Naive thymus-derived CD8-positive, alpha-beta T cell (primary cell): ENCODE measurements at places on chromosomes 6 and 20.

DNA sequence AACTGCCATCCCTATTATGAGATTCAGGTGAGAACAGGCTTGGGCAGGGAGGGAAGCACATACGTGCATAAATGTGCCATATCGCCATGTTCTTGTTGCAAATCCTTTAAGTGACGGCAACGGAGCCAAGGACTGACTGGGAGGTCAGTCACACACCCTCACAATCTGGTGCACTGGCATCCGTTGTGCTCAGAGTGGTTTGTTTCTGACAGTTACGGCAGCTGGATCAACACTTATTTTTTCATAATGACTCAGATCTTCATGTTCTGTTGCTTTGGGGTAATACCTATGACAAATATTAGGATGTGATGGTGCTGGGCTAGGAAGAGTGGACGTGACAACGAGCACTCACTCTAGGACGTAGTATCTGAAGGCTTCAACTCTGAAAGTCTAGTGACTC is 56.2 kb upstream of the PREP start:
- DNase-seq, result no peak

DNA sequence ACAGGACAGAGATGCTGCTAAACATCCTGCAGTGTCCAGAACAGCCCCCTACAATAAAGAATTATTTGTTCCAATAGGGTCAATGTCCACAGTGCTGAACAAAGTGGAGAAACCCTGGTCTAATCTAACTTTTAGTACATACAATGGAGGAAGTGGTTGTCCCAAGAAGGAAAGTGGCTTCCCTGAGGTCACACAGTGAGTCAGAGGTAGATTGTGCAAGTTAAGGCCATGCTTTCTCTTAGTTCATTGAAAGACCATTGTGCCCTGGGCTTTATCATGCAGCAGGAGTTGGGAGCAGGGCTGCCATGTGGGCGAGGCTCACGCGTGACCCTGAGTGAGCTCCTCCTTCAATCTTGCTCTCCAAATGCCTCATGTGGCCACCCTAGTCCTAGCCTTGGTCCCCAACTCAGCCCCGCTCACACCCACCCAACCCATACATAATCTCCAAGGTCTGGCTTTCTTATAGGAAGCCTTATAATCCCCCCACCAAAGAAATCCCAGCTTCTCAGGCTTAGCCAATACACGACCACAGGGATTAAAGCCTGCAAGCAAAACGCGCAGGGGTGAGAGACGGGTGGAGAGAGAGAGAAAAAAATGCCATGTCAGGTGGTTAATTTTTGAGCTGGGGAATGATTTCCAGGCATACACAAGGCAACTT is 19.9 kb downstream of the SLC13A3 start:
- DNase-seq, result no peak

GRCh38 chr6:167824591-167825331 is 1.9 kb upstream of the AFDN start:
- DNase-seq, result no peak

DNA sequence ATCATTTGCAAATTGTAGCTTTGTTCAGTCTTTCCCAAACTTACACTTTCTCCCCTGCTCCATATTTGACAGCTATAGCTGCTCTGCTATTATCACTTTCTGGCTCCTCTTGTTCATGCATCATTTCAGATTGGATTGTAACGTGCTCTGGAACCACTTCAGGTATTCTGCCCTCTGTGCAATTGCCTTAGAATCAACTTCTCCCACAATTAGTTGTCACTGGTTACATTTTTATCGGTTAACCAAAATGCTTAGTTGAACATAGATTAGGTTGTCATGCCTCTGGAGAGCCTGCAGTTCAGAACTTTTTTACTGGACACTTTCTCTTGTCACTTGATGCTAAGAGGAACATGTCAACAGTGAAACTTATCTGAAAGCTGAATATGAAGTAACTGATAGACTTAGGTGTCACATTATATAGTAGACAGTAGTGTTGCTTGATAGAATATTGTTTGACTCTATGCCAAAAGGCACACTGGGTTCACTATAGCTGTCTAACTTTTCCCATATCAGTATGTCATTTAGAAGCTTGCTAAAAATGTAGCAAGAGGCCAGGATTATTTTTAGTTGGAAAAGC is 127.7 kb upstream of the PTPRK start:
- no peak for DNase-seq

DNA sequence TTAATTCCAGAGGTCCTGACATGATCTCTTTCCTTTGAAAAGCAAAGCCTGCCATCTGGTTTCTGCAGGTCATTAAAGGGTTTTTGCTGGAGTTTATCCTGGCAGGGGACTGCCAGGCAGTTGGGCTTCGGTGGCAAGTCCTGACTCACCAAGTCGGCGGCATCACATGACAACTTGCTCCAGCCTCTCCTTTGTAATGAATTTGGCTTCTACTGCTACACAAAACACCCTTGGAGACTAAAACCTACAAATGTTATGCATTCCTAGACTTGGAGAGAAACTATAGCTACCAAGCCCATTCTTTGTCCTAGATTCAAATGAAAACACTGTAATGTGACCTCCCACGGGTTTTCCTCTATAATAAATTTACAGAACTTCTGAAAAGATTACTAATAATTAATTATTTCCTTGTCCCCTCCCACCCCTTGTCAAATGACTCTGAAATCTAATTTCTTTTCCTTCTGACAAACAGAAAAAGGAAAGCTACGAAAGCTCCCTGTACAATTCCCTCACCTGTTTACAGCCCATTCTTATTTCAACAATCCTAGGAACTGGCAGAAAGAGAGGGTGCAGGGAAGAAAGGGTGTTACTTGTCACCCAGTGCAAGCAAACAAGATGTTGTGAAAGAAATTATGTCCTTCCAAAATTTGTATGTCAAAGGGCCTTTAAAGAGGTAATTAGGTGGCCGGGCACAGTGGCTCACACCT is 62.9 kb downstream of the QRSL1 start:
- DNase-seq, result no peak

GRCh38 chr6:157622427-157622826 is 200.6 kb upstream of the SNX9 start:
- no peak for DNase-seq
